ENCODE measurements at places on chromosomes 12 and 14.

DNA sequence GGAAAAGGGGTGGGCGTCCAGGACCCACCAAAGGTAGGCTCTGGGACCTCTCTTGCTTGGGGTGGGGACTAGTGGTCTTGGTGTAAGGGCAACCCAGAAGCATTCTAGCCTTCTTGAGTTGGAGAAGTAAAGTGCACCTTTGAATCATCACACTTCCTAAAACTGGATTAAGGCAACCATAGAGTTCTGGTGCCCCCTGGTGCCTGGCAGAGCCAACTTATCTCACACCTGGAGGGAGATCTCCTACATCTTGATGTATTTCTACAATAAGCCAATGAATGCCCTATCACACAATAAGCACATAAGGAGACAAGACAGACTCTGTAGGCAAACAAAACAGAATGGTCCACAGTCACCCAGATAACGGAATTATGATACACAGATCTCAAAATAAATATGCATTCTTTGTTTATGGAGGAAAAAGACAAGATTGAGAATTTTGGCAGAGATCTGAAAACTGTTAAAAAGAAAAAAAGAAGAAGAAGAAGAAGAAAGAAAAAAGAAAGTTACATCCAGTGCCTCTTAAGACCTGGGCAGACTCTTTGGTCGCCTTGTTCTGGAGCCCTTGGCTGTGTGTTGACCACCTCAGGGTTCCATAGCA lies 95.9 kb upstream of the PPP2R5C start:
- DNase-seq: peak; percentile 56

- no peak for DNase-seq
Observed at GRCh38 chr12:104975587-104976343, 10.4 kb upstream of the NOPCHAP1 start.

DNA sequence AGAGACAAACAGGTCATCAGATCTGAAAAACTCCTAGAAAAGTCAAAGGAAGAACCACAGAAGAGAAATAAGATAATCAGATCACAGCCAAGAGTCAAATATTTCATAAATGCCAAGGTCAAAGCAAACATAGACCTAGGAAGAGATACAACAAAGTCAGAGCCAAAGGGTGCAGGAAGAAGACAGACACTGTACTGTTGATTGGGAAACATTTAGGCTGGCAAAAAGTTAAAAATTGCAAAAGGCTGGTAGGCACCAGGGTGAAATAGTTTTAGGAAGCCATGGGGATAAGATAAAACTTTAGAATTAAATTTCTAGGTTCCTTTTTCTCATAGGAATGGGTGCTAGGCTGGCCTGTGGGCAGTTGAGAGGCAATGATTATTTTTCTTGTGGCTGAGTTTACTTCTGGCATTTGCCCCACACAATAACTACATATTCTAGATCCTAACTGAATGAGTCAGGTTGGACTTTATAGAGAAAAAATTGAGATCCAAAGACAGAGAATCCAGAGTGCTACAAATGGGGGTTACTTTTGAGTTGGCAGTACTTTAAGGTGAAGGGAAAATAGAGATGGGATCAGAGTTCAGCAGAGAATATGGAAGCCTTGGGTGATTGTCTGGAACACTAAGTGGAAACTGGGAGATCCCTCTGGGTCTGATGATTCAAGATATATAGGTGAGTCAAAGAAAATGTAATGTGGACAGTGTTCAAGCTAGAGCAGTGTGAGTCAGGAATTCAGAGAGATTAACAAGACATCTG lies 215.5 kb downstream of the C12orf50 start:
- no peak for DNase-seq

DNA sequence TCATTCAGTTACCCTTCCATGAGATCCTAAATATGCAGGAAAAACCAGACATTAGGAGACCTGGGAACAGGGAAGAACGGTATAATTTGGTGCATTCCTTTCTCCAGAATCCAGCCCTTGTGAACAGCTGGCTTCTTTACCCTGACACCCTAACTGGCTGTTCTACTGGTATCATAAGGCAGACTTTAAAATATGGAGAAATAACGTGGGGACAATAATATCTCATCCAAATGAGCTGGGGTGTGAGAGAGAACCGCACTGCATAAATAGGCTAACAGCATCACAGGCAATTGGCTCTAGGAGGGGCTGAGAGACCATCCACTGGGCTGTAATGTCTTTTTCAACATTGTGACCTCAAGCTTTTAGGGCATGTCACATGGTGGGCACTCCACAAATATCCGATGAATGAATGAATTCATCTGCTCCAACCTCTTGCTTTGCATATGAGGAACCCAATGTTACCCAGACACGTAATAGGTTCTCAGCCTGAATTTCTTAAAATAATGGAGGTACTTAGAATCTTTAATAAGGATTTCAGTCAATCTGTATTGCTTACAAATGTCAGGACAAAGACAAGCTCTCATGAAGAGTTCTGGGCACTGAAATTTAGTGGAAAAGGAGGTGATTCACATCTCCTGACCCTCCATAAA lies 157.9 kb downstream of the SAMD4A start:
- DNase-seq: no peak

DNA sequence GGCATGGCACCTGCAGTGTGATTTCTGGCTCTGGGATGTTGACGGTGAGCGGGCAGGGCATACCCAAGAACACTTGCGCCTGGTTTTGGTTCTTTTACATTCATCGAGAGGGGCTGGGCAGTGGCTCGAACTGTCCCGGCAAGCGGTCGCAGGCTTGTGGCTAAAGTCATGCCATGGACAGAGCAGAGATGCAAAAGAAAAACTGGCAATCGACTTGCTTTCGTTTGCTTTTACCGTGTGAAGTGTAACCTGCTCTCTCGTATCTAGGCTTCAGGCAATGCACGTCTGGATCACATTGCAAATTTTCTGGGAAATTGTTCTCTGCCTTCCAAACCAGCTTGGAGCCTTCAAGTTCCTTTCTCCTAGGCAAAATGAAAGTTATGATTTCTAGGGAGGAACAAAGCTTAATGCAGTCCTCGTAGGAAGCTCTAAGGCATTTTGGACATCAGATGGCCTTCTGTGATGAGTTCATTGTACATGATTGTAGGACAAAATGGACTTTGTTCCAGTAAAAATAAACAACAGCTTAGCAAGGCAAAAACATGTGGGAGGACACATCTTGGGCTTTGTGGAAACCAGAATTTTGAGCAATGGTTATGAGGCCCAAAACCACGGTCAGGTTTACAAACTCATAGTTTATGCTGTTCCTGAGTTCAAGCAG lies 18.3 kb downstream of the ADGRD1 start:
- no peak for DNase-seq

GRCh38 chr12:80151131-80151530 lies 51.8 kb downstream of the OTOGL start:
- no peak for DNase-seq

DNA sequence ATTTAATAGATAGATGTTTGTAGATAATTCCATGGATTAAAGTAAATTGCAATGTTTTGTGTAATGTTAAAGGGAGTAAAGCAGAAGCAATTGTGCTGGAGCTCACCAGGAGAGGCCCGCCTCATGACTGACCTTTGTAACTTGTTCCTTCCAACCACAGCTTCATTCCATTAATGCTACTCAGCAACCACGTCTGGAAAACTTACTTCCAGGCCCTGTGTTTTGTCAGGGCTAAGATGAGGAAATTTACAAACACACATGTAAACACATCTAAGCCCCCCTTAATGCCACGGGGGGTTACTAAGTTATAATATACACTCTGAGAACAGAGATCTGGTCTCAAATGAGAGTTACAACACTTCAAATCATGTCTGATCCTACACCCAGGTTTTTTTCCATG lies 12.4 kb downstream of the LUM start:
- no peak for DNase-seq

DNA sequence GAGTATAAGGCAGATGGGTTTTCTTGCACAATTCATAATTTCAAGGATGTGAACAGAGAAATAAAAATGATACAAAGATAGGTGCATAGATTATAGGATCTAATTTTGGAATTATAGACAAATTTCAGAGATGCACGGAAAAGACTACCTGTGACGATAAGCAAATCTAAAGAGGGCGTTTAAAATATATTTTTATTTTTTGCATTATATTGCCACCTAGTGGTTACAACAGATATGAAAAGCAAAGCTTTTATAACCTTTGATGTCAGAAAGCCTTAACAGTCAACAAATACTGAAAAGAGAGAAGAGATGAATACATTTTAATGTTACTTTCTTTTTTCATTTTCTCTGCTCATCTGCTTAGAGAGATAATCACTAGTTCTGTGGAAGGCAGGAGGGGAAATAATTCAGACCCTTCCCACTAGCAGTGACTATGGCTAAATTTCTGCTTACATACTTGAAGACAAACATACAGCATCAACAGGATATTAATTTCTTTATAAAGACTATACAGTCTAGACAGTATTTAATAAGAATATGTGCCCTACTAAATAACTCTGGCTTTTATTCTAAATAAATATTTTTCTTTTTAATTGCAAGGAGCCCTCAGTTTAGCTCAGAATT lies 46.3 kb downstream of the NTS start:
- DNase-seq: no peak

DNA sequence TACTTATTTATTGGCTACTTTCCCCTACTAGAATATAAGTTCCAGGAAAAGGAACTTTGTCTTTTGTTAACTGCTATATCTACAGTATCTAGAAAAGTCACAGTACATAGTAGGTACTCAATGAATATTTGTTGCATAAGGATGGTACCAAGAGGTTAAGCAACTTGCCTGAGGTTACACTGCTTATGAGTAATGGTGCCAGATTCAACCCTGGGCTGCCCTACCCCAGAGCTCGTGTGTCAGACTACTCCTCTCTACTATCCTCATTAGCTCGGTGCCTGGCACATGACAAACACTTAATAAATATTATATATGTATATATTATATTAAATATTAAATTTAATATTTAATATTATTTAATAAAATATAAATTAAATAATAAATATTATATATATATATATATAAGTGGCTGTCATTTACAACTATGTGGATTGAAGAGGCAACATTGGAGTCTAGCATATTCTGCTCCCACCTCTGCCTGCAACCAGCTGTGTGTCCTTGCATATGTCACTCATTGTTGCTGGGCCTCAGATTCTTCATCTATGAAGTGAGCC lies 25.4 kb downstream of the UTP20 start:
- no peak for DNase-seq

DNA sequence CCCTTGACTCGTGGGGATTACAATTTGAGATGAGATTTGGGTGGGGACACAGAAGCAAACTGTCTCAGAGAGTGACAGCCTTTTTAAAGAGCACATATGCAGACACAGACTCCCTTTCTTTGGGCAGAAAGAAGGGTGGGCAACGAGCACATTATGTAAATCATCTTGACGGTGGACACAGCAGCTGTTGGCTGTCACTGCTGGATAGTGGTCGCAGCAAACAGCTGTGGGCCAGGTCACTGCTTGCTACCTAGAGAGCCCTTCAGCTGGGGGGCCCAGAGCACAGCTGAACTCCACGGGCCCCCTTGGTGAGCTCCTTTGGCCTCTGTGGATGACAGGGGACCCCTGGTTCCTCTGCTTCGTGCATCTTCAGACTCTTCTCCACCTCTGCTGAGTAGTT lies 23.1 kb downstream of the PPP2R5C start:
- DNase-seq: no peak

GRCh38 chr12:132437943-132438700 lies 51.8 kb upstream of the FBRSL1 start:
- DNase-seq: no peak

DNA sequence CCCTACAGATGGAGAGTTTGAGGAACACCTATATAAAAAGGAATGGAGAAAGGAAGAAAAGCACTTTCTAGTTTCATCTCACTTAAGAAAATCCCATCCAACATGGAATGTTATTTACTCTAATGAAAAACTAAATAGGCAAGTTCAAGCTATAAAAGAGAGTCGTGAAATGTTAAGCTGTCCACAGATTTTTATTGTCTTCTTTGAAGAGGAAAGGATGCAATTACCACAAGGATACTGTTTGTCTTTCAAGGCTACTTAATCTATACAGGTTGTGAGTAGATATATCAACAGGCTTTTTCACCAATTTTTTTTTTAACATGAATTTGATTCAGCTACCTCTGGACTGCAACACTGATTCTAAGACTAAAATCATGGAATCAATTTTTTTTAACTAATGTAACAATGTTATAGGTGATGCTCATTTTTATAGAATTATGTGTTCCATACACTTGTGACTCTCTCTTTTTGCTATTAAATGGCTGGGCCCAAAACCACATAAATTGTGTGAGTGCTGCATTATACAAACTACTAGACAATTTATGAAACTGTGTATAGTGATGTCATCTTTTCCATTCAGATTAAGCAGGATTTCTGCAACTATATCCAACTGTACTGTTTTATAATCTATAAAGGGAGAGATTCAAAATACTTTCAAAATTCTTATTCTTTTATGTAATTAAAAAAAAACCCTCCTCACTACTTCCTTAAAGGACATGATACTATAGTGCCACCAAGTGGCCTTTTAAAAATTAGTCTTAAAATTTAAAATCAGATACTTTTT lies 26.8 kb upstream of the BMAL2 start:
- peak; percentile 23 for DNase-seq

DNA sequence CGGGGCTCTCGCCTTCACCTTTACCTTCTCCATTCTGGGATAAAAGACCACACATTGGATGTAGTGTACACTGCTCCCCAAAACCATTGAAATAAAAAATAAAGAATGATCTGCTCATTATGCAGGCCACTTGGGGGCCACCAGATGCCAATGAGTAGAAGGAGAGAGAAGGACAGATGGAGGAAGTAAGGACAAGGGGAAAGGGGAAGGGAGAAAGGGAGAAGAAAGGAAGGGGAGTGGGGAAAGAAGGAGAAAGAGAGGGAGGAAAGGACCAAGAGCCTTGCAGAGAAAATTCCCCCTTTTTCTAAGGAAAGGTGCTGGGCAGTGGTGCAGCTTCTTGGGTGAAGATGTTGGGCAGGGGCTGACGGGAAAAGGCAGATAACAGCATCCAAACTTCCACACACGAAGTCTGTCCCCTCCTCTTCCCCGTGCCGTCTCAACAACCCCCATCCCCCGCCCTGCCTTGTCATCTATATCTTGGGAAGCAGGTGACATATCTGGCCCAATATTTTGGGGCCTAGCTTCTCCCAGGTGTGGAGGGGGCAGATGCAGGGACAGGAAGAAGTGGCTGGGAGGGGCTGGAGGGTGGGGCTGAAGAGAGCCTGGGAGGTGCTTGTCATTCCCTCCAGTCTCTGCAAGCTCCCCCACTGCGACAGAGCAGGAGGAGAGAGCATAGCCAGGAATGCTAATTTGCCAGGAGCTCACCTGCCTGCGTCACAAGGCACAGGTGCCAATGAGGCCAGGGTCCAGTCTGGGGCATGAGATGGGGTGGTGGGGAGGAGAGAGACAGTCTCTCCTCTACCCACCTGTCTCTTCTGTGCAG lies 107.5 kb downstream of the SINHCAF start:
- DNase-seq: no peak

GRCh38 chr12:47773858-47774580 lies 981 bp downstream of the SLC48A1 start:
- DNase-seq: no peak

Measured in germinal center (tissue), 1 donor.